GM23338 (cell line): ENCODE measurements at places on chromosomes 2 and 18. TPM values are rescaled to one million over a fixed set of nuclear protein-coding genes. Genes with fewer than 3 reads are reported as not detected.
A peak's percentile ranks its signal among the peaks of the same experiment; 100 is the strongest.

Gene AFG3L2
- total RNA-seq, result 94.9 and 105 TPM in 2 replicates

GRCh38 chr2:151630372-151630771 is 103.9 kb downstream of the NEB start:
- H3K4me1 ChIP-seq, result no peaks in the 10 kb centered on the region
- no peaks in the 10 kb centered on the region for H3K36me3 ChIP-seq
- no peaks in the 10 kb centered on the region for H3K27me3 ChIP-seq
- DNase-seq, result no peak
- H3K27ac ChIP-seq, result no peak overlapping the region

- H3K4me3 ChIP-seq, result no peak overlapping the region
- peaks cover 27% of the 10 kb centered on the region for H3K4me1 ChIP-seq
Observed at GRCh38 chr2:119234021-119235019, 10.7 kb downstream of the STEAP3 start.

Gene IL1RL1
- not detected in 2 replicates for total RNA-seq

- no peaks in the 10 kb centered on the region for H3K36me3 ChIP-seq
- DNase-seq, result peak; percentile 93
- peaks cover 11% of the 10 kb centered on the region for H3K4me1 ChIP-seq
Observed at GRCh38 chr2:117470311-117471095, 344.0 kb upstream of the DDX18 start.

DNA sequence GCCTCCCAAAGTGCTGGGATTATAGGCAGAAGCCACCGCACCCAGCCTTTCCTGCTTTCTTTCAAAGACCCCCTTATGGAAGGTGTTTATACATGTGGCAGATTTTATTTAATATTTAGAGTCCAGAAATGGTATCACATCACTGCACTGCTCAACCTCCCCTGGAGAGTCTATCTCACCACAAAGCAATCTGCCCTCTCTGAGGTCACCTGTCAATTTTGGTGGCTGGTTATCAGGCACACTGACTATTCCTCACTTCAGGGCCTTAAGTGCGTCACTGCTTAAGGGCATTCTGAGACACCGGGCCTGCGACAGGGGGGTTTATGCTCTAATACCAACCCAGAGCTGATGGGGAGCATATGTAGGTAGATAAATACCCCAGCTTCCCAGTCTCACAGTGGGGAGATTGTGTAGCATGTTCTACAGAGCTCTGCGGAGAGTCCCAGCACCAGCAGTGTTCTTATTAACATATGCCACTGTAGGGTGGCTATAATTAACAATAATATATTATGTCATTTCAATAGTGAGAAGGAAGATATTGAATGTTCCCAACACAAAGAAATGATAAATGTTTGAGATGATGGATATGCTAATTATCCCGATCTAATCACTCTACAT is 42.7 kb upstream of the ZDBF2 start:
- peaks cover 24% of the 10 kb centered on the region for H3K4me1 ChIP-seq
- DNase-seq, result no peak
- H3K4me3 ChIP-seq, result no peak overlapping the region
- H3K27me3 ChIP-seq, result no peaks in the 10 kb centered on the region
- H3K36me3 ChIP-seq, result no peaks in the 10 kb centered on the region
- no peak overlapping the region; the same call in 1 of the 2 replicates for H3K27ac ChIP-seq

Gene LRRTM1
- 0.27 and 1.3 TPM in 2 replicates for total RNA-seq

Gene TEX44
- not detected in 2 replicates for total RNA-seq

DNA sequence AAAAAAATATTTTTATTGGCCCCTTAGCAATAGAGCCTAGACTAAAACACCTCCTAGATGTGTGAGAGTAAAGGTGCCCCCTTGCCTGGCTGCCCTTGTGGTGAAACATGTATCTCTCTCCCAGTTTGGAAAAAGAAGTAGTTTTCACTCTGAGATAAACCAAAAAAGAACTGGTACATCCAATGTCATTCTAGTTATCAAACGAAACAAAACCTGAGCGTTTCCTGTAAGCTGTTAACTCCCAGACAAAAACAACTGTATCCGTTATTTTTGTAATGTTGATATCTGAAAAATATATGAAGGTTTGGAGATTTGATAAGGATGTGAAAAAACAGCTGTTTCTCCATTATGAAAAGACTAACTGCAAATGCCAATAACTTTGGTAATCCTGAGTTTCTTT is 24.3 kb downstream of the HEATR5B start:
- no peak for DNase-seq
- H3K27me3 ChIP-seq, result no peaks in the 10 kb centered on the region
- H3K4me3 ChIP-seq, result no peak overlapping the region
- no peaks in the 10 kb centered on the region for H3K4me1 ChIP-seq

DNA sequence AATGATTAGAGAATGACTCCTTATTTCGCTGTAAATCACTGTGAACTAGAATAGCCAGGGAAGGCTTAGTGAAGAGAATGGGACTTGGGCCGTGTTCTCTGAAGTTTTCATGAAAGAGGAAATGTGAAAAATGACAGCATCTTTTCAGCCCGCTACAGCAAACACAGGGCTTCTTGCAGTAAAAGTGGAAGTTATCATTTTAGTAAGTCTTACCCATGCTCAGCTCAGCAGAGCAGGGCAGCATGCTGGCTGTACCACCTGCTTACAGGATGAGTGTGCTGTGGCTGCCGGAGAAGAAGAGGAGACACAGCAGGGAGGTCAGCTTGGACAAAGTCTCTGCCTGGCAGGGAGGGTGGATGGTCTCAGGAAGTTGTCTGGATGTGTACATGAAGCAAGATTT is 300.7 kb upstream of the DLGAP1 start:
- H3K27me3 ChIP-seq, result no peaks in the 10 kb centered on the region
- no peak overlapping the region for H3K4me3 ChIP-seq
- no peaks in the 10 kb centered on the region for H3K36me3 ChIP-seq
- no peak for DNase-seq
- no peak overlapping the region for H3K27ac ChIP-seq
- H3K4me1 ChIP-seq, result no peaks in the 10 kb centered on the region

DNA sequence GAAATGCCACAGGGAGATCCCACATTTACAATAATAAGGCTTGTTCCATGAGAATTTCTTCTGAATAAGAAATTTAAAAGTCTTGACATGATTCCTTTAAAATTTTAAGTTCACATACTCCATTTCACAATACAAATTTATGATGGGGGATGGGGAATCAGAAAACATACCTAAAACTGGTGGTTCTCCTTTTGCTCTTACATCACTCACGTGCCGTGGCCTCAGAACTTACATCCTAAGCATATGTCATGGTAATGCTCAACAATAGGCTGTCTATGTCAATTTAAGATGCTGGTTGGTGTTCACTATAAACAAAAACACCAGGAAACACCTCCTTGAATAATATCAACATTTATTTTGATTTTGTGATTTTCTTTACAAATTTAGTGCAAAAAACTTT is 12.8 kb downstream of the UPP2 start:
- DNase-seq, result no peak
- H3K27ac ChIP-seq, result no peak overlapping the region
- H3K27me3 ChIP-seq, result no peaks in the 10 kb centered on the region
- H3K4me3 ChIP-seq, result no peak overlapping the region

GRCh38 chr18:23661735-23662308 is 889 bp downstream of the ANKRD29 start:
- peaks cover 15% of the 10 kb centered on the region for H3K27me3 ChIP-seq
- peak; percentile 25 for DNase-seq
- peak overlapping the region; percentile 81 for H3K4me3 ChIP-seq
- no peaks in the 10 kb centered on the region for H3K36me3 ChIP-seq
- H3K4me1 ChIP-seq, result peaks cover 40% of the 10 kb centered on the region
- no peak overlapping the region for H3K27ac ChIP-seq

DNA sequence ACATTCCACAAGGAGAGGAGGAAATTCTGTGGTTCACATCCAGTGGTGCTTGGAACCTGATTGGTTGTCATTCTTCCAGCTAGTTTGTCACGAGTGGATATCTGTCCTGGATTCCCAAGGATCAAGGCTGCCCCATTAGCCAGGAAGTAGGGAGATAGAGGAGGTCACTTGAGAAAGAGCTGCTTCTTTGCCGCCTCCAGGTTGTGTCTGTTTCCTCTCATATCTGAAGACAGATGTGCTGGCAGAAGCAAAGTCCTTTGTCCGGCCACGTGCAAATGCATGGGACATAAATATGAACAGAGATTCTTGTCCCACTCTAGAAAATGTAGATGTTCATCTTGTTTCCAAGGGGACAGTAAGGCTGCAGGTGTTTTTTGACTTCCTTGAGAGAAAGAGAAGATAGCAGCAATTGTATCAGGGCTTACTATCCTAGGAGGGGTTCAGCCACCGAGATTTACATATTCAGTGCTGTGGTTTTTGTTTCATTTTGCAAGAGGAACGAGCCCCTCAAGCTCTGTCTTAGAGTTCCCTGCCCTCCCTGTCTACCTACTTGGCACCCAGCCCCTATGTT is 174.4 kb downstream of the RPIA start:
- H3K36me3 ChIP-seq, result no peaks in the 10 kb centered on the region
- no peak overlapping the region for H3K4me3 ChIP-seq
- H3K27ac ChIP-seq, result no peak overlapping the region
- DNase-seq, result no peak
- no peaks in the 10 kb centered on the region for H3K27me3 ChIP-seq
